ENCODE measurements at places on chromosomes 12 and 14. TPM values are rescaled to one million over a fixed set of nuclear protein-coding genes. Genes with fewer than 3 reads are reported as not detected.
A peak's percentile ranks its signal among the peaks of the same experiment; 100 is the strongest.

The MTERF2 gene
- 15.2 TPM for total RNA-seq

The COL2A1 gene
- not detected for total RNA-seq

The APOF gene
- not detected for total RNA-seq

The IL22 gene
- total RNA-seq: not detected

The ESR2 gene
- total RNA-seq: 0.76 TPM

The KRT72 gene
- 0.18 TPM for total RNA-seq

The ZC2HC1C gene
- 2.5 TPM for total RNA-seq

The OTX2 gene
- total RNA-seq: not detected

The SPIC gene
- total RNA-seq: 0.40 TPM

The KRT3 gene
- total RNA-seq: not detected

The GLT1D1 gene
- total RNA-seq: 2.0 TPM

The MMP17 gene
- total RNA-seq: 12.6 TPM

The TAS2R50 gene
- total RNA-seq: 2.7 TPM

The SERPINA10 gene
- not detected for total RNA-seq

The GAS2L3 gene
- 232 TPM for total RNA-seq

The CFAP54 gene
- total RNA-seq: 1.2 TPM

The CCDC184 gene
- total RNA-seq: 6.1 TPM

The PROX2 gene
- total RNA-seq: not detected

The SYNDIG1L gene
- total RNA-seq: 0.58 TPM

The BCL7A gene
- 5.8 TPM for total RNA-seq

- no peak for DNase-seq
Measured at GRCh38 chr14:52402812-52403526, 88.9 kb downstream of the PTGER2 start.

GRCh38 chr12:20629414-20630156, 65.5 kb upstream of the SLCO1C1 start:
- no peak for DNase-seq

GRCh38 chr12:2756756-2757155, 38.0 kb upstream of the FKBP4 start:
- no peak for DNase-seq

- DNase-seq: no peak
Measured at GRCh38 chr12:131235871-131236271, 282.2 kb downstream of the ADGRD1 start.

DNA sequence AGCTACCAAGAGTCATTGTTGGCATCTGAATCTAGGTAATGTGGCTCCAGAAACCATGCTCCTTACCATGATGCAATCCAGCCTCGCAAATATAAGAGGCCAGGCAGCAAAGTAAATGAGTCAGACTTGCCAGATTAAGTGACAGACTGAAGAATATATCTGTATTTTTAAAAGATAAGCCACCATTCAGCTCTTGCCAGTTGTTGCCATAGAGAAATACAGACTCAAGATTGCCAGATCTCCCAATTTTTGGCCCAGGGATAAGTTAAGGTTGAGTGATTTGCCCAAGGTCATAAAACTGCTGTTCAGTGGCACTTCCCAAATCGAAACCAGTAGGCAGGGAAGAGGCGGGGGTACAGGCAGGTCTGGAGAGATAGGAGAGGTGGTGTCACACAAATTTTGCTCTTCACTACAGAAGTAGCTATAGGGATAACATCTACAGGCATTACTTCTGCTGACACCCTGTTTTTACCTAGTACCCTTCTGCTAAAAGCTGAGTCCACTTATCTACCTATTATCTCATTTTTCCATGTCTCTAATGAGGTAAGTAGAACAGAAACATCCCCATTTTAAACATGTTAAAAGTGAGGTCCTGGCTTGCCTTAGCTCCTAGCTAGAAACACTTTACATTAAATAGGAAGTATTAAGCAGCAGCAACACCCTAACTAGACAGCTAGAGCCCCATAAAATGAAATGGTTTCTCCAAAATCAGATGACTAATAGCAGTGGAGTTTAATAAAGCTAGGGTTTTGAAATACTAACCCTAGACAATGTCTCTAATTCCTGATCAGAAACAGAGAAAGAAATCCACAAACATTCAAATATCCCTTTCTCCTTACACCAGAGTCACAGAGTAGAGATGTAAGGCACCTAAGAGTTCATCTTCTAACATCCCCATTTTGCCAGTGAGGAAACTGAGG, 19.5 kb downstream of the DCAF5 start:
- no peak for DNase-seq

DNA sequence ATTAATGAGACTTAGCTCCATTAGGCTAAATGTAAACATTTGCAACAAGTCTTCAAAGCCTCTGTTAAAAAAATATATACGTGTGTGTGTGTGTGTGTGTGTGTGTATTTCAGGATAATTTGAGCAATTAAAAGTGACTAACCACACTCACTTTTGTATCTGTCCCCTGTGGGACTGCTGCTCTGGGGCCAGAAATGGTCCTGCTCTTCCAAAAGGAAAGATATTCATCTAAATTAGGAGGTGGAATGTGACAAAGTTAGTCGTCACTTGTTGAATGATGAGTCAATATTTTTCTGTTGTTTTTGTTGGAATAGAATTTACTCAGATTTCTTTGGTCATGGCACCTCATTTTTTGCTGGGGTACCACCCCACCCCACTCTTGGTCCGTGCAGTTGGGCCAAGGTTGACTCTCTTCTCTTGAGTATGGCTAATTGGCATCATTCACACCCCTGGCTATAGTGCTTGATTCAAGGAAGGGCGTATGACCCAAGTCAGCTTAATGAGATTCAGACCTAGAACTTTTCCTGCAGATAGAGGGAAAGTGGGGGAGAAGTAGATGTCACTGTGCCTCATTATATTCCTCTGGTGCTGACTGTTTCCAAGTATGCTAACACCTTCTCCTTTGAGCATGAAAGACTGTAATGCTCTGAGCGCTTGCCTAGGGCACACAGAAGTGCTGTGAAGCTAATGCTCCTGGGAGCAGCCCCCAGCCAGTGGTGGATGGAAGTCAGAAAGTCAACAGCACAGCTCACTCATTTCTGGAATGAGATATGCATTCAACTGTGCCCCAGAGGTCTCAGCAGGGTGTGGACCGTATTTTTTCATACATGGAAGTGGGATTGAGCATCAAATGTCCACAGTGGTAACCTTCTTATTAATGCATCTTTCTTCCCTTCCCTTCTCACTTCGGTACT, 577.0 kb upstream of the TBX3 start:
- no peak for DNase-seq

- no peak for DNase-seq
Measured at GRCh38 chr14:53020193-53020932, 69.5 kb upstream of the FERMT2 start.

- no peak for DNase-seq
Measured at GRCh38 chr14:99644723-99645544, at the start of gene HHIPL1. HHIPL1 (plus strand) TSS chr14:99645129; CDS start chr14:99645208, 79 bp downstream.

GRCh38 chr14:31181271-31181670, 26.3 kb downstream of the HECTD1 start:
- DNase-seq: no peak

GRCh38 chr14:100221533-100222223, 17.3 kb upstream of the YY1 start:
- DNase-seq: no peak

- no peak for DNase-seq
Measured at GRCh38 chr12:11564984-11565651, 84.4 kb upstream of the ETV6 start.

DNA sequence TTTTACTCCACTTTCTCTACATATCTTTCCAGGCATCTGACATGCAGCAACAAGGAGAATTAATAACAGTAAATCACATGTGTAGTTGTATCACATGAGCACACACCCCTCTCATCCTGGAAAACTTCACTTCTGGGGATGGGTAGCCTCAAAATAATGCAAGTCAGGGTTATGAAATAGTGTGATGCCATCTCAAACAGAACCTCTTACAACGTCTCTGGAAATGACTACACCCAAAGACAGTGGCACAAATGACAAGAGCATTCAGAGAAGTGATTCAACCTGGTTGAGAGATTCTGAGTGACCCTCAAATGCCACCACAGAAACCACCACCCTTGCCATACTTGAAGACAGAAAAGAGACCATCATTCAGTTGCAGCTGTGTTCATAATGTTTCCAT, 2.8 kb downstream of the DIO2 start:
- DNase-seq: no peak

DNA sequence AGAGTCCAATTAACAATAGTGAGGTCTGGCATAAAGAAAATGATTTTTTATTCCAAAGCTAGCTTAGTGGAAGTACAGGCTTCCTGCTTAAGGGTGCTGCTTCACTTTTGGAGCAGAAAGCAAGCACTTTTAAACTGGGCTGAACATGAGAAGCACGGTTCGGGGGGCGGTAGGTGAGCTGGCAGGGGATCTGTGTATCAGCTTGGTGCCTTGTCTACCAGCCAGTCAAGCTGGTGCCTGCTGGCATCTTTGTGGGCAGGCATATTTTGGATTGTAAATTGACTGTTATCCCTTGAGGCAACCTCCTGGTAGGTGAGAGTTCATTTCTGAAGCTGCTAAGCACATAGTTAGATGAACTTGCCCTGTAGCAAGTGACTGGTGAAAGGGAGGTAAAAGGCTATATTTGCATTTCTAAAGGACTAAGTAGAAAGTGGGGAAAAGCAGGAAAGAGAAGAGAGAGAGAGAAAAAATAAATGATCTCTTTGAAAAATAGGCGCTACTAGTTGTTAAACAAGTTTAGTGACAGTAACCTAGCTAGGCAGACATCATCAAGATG, 121.1 kb upstream of the SYT10 start:
- DNase-seq: no peak

GRCh38 chr14:41666301-41666700, 59.6 kb downstream of the LRFN5 start:
- DNase-seq: no peak

- DNase-seq: no peak
Measured at GRCh38 chr12:20270557-20270956, 97.8 kb upstream of the PDE3A start.

DNA sequence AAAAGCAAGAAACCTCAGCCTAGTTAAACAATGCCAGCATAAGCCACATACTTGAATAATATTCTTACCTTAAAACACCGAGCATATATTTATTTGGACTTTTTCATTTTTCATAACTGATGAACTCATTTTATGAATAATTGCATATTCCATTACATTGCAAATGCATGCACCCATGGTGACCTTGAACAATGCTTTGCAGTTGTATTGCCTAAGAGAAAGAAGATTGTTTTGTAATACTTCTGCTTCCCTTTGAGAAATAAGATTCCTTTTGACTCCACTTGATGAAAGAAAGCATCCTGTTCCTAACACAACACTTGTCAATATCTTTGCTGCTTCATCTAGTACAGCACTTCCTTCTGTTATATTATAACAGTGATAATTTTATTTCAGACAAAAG, 1182.2 kb downstream of the FLRT2 start:
- DNase-seq: no peak

DNA sequence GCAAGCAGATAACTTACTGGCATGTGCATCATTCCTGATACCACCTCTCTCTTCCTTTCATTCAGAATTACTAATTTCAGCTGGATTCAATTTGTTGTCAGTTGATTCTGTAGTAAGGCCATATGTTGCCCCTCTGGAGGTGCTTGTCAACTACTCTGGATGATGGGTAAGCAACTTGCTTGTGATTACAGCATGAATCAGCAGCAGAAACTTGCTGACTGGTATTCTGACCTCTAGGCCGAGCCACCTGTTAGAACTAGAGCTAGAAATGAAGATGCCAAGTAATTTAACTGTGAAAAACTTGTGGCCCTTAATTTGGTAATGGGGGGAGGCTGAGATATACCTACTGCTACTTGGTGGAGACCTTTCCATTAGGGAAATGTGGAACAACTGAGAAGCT, 5.1 kb downstream of the RNF10 start:
- DNase-seq: no peak

- DNase-seq: no peak
Measured at GRCh38 chr12:30000401-30000800, 216.7 kb upstream of the TMTC1 start.

GRCh38 chr14:58362798-58363412, 32.8 kb upstream of the TOMM20L start:
- DNase-seq: no peak

DNA sequence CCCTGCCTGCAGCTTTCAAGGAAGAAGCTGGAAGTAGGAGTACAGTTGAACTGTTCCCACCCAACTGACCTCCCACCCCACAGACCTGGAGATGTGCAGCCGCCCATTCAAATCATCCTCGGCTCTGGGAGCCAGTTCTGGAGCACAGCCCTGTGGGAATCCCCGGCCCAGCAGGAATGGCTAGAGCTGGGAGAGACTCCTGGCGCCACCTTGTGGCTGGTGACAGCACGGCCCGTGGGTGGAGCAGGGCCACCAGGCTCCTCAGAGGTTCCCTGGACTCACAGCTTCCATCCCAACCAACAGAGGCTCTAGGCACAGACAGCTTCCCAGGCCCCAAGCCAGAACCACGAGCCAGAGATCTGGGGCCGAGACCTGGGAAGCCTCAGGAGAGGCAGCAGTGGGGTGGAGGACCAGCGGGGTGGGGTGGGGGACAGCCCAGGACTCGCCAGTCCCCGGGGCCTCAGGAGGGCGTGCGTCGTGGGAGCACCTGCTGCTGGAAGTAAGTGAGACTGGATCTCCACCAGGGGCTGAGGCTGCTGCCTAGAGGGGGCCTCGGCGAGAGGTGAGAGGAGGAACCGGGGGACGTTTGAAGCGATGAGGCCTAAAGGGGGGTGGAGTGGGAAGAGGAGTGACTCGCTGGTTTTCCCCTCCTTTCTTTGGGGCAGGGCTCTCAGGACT, 43.4 kb downstream of the RNF34 start:
- DNase-seq: peak; percentile 89

DNA sequence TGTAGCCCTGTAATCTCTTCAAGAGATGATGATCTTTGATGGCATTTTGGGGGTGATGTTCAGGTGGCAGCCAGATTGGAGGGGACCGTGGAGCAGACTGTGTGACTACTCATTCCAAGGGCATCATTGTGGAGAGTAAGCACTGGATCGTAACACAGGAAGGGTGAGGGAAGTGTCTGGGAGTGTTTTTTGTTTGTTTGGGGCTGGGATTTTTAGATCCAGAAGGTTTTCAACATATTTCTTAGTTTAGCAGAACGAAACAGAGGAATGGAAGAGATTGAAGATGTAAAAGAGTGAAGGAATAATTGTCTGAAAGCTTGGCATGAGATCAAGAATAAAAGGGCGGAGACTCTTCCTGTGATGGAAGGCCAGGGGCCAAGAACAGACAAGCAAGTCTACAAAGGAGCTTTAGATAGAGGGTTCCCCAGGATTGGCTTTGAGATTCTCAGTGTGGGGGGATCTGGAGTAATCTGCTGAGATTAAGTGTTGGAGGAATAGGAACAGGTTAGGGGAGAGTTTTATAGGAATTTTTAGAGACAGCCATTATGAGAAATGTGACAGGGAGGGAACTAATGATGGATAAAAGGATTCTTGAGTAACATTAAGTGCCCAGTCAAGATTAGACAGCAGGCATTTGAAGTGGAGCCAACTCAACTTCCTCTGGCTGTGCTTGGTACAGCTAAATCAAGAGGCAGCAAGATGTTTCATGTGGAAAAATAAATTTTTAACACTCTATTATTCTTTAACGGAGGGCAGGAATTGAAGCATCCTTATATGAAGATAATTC, 79.7 kb upstream of the REP15 start:
- no peak for DNase-seq

DNA sequence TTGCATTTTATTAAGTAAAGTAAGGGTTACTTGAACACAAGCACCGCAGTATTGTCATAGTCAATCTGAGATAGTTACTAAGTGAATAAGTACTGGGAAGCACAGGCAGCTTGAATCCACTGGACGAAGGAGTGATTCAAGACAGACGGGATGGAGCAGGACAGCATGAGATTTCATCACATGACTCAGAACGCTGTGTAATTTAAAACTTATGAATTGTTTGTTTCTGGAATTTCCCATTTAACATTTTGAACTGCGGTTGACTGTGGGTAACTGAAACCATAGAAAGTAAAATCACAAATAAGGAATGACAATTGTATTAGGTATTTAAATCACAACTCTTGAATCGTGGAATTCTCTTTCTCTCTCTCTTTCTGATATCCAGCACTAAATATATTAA, 1630.4 kb upstream of the SEL1L start:
- no peak for DNase-seq
